ENCODE measurements at places on chromosomes 12 and 14.

GRCh38 chr12:96117460-96117859 lies 76.7 kb upstream of the ELK3 start:
- DNase-seq: no peak

GRCh38 chr12:109197327-109197726 lies 80.9 kb downstream of the ACACB start:
- no peak for DNase-seq

DNA sequence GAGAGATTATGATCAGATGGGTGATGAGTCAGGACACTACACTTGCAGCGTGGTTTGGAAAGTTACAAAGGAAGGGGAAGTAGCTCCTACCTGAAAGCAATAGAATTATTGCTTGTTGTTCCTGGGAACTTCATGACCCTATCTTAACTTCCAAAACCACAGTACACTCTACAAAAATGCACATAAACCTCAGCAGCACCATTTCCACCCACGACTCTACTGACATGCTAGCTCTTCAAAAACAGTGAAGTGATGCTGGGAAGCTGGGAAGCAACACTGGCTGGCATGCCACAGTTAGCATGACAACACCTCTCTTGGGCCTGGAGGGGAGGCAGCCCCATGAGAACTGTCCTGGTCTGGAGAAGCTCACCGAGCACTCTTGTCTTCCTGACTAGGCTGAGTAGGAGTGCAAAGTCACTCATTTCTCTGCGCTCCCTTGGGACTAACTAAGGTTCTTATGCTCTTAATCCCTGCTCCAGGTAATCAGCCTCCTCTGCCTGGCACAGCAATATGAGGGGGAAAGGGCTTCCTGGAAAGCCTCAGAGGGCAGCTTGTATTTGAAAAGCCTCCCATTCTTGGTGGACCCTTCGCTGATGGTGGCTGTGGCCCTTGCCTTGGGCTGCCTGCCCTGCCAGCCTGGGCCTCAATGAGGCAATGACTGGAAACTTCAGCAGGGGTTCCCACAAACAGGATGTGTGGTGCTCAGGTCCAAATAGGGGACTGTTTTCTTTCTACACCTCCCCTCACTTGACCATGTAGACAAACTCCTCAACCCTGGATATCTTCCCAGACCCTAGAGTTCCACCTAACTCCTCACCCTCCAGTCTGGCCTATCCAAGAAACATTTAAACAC lies 1.2 kb downstream of the KRT3 start:
- no peak for DNase-seq

- no peak for DNase-seq
Observed at GRCh38 chr12:5434647-5435560, 3.0 kb downstream of the NTF3 start.

GRCh38 chr12:25424211-25424731 lies 128.8 kb downstream of the LMNTD1 start:
- DNase-seq: no peak

DNA sequence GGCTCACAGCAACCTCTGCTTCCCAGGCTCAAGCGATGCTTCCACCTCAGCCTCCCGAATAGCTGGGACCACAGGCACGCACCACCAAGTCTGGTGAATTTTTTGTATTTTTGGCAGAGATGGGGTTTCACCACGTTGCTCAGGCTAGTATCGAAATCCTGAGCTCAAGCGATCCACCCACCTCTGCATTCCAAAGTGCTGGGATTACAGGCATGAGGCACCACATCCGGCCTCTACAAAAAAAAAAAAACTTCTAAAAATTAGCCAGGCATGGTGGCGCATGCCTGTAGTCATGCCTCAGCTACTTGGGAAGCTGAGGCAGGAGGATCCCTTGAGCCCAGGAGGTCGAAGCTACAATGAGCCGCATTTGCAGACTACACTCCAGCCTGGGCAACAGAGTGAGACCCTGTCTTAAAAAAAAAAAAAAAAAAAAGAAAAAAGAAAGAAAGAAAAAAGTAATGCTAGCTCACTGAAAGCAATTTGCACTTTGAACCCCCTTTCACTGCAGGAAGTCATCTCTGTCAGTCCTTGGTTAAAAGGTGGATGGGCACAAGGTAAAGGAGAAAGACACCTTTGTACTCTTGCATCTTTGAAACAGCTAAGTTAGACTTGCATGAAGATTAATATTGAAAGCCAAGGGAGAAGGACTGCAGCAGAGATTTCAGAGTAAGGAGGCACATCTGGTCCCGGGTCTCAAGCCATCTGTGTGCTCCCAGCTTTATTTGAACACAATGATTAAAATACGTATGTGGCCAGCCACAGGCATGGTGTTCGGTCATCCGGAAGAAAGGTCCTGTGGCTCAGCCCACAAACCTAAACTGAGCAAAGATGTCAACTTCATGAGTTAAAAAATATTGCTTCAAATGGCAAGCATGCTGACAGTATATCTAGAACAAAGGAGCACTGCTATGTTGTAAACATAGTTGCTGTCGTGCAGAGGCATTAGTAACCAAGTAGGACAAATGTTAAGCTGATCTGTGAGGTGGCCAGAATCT lies 103.8 kb upstream of the HMGA2 start:
- DNase-seq: no peak

DNA sequence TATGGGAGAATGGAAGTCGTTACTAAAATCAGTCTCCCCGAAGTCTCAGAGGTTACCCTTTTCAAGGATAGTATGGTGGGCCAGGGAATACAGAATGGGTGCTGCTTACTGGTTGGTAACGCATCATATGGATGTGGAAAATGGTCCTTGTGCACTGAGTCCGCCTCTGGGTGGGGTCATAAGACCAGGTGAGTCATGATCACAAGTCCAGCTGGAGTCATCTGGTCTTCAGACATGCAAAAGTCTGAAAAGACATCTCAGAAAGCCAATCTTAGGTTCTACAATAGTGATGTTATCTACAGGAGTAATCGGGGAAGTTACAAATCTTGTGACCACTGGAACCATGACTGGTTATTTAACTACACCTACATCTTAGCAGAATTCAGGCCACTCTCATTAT lies 71.9 kb upstream of the TCL1B start:
- no peak for DNase-seq

DNA sequence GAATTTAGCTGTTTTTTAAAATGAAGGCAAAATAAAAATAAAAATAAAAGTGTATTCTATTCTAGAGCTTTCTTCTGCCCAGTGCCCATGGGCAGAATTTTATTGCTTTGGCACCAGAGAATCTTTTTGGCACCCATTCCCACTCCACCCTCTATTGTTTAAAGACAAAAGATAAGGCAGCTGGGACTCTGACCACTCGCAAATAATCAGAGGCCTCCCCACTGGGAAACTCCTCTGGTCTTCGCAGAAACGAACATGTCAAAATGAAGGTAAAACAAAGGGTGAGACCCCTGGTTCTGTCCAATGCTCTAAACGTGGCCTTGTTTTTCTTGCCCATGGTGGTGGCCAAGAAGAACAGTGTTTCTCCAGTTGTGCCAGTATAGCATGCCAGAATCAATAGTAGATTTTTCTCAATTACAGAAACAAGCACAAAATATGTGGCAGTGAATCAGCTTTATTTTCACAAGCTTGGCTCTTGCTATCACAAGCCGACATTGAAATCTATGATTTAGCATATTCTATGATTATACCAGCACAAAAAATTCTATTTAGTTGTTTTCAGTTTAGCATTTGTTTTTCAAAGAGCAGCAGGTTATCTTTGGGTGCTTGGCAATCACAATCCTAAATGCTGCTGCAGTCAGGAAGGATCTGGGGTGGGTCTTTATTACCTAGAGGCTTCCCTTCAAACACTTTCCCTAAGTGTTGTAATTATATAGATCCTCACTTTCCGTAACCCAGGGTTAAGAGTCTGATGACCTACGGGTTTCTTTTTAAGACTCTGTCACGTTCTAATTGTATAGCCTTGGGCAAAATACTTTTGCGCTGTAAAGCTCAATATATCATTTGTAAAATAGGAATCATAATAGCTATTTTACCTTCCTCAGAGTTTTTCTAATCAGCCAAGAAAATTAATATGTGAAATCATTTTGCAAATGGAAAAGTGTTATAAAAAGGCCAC lies 50.5 kb downstream of the KITLG start:
- no peak for DNase-seq

DNA sequence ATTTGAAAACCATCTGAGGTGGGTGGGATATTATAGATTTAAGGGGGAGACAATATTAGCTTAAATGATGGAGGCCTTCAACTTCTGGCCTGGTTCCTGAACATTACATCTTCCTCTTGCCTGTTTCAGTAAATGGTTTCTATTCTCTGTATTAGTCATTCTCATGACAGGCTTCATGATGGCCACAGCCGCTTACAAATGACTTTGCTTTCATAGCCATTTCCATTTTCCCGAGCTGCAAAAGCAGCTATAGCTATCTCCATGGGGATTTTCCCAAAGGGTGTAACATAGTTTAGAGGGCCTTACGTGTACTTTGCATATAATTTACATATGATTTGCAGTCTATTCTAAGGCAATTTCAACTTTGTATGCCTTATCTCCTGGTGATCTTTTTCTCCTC lies 121.8 kb downstream of the NRXN3 start:
- no peak for DNase-seq

DNA sequence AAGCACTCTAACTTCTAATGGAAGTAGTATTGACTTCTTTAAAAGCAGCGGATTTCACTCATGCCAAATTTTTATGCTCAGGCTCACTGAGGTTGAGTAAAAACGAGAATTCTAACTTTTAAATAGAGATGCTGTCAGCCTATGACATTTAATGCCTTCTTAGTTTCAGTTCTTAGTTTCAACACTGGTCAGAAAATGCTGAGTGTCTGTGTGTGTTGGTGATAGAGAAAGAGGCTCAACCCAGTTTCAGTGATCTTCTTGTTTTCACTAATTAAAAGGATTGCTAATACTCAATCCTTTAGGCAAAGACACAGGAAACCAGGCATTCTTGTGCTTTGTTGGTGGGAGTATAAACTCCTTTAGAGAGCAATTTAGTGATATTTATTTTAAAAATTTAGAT lies 31.0 kb downstream of the PEBP1 start:
- no peak for DNase-seq

DNA sequence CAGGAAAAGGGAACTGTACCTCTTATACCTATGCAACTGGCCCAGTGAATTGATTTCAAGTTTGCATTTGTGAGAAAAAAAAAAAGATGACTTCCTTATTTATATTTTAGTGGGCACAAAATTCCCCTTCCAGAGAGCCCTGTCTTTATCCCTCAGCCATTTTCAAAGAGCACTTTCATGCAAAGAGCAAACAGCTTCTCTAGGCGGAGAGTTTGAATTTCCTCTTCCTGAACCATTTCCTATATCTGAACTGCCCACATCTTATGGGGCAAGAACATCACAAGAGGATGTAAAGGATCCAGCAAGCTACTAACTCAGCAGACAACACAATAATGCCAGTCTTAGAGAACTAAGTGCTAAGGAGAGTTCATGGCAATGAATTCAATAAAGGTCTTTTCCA lies 22.3 kb upstream of the PLXNC1 start:
- no peak for DNase-seq

DNA sequence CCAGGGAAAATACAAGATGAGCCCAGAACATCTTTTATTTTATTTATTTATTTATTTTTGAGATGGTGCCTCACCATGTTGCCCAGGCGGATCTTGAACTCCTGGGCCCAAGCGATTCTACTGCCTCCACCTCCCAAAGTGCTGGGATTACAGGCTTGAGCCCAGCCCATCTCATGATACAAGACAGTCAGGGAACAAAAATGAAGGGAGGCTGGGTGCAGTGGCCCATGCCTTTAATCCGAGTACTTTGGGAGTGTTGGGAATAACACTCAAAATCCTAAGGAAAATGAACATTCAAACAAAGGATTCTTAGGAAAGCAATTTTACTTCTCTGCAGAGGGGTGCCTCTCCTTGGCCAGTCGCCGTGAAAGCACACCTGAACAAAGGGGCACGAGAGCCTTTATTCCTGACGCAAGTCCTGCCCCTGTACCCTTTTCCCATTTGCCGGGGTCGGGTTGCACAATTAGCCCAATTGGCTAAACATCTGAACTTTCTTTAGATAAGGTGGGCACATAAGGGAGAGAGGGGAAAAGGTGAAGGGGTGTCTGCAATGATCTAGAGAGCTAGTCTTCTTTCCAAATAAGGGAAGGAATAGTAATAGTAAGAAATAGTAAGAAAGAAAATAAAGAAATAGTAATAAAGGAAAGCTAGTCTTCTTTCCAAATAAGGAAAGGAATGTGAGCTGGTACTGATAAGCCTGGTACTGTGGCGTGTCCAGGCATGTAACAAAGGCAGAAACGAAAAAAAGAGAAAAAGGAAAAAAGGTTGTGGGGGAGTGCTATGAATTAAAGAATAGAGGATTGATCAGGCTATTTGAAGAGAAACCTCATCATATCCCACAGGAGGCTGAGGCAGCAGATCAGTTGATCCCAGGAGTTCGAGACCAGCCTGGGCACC lies 13.4 kb downstream of the NCAPD2 start:
- no peak for DNase-seq

GRCh38 chr14:85234156-85235025 lies 295.6 kb upstream of the FLRT2 start:
- no peak for DNase-seq

- no peak for DNase-seq
Observed at GRCh38 chr12:28121433-28121832, 68.8 kb upstream of the CCDC91 start.

DNA sequence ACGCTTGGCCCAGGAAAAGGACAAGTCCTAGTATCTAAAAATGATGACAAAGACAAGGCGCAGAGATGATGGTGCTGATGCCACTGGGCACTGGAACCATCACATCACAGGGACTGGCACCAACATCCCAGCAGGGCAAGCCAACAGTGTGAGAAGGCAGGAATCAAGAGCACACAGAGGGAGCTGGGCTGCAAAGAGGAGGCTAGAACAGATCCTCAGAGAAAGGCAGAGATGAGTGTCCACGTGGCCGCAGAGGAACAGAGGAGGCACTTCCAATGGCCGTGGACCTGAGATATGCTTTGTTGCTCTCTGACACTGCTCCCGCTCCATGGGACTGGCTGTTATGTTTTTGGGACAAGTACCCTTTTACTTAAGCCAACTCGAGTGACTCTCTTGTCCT lies 17.9 kb downstream of the FOXN3 start:
- DNase-seq: no peak

GRCh38 chr12:11927286-11927935 lies 143.3 kb upstream of the BCL2L14 start:
- DNase-seq: no peak

DNA sequence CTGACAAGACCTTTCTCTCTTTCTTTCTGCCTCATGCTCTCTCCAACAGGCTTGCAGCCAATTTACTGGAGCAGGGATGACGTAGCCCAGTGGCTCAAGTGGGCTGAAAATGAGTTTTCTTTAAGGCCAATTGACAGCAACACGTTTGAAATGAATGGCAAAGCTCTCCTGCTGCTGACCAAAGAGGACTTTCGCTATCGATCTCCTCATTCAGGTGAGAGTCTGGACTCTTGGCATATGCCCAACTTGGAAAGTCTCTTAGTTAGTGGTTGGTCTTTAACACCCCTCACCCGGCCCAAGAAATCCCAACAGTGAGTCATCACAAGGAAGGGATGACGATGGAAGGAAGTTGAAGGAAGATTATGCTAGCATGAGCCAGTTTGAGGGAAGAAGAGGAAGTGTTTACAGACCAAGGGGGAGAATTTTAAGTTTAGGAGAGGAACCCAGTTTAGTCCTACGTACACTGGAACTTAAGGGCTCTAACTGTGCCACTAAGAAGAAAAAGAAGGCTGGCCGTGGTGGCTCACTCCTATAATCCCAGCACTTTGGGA lies 189.7 kb downstream of the ETV6 start:
- DNase-seq: no peak
